Stimulated activated CD4-positive, alpha-beta T cell treated with anti-CD3 and anti-CD28 coated beads, Interleukin-2, amount 100 ng/mL, for 48 hours (primary cell): ENCODE measurements at places on chromosomes 1 and 21.

- no peak for DNase-seq
Observed at GRCh38 chr1:59900640-59901039, 25.9 kb downstream of the CYP2J2 start.

DNA sequence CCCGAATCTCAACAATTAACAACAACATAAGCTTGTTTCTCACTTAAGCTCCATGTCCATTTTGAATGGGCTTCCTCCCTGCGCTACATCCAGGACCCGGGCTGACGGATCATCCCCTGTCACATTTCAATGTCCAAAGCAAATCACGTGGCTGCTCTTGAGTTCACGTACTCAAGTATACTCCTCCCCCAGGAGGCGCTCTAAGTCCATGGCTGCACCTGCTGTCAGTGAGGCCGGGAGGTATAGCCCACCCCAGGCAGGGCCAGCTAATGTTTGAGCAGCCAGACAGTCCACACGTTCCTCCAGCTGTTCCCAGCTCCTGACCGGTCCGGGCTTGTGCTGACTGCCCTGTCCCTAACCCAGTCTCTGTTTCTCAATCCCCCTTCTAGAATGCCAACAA, 220.8 kb downstream of the SLC35F3 start:
- peak; percentile 48 for DNase-seq

- DNase-seq, result no peak
Observed at GRCh38 chr1:52007215-52008002, 16.9 kb upstream of the RAB3B start.

GRCh38 chr1:228736844-228737445, 1.7 kb downstream of the RHOU start:
- no peak for DNase-seq

DNA sequence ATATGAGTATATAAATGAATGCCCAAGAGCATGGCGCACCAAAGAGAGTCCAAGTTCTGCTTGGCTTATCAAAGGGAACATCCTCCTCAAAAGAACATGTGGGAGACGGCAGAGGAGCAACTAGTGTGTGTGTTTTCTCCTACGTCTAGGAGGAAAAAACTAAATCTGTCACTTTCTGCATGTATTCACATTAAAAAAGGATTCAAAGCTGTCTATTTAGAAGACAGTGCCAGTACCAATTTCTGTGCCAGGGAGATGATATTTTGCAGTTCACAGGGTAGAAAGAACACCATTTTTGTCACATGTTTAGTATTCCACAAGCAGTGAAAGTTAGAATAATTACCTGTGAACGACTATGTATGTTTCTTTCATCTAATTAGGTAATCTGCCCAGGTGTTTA, 42.5 kb upstream of the IFNAR2 start:
- DNase-seq, result no peak

DNA sequence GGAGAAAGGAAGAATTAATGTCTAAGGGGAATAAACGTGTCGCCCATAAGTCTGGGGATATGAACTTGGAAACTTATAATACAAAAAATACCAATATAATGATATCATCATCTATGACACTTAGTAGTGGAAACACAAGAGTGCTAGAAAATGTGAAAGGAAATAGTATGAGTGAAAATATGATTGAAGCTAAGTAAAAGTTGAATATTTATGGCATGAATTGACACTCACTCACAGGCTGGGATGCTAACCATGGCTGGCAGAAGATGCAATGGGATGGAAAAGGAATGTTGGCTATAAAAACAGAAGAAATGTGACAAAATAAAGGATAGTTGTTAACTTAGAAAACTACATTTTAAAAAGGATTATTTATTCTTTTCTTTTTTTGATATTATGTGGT, 120.1 kb downstream of the XPR1 start:
- no peak for DNase-seq

- DNase-seq, result no peak
Observed at GRCh38 chr1:56808410-56808809, 10.8 kb downstream of the FYB2 start.

DNA sequence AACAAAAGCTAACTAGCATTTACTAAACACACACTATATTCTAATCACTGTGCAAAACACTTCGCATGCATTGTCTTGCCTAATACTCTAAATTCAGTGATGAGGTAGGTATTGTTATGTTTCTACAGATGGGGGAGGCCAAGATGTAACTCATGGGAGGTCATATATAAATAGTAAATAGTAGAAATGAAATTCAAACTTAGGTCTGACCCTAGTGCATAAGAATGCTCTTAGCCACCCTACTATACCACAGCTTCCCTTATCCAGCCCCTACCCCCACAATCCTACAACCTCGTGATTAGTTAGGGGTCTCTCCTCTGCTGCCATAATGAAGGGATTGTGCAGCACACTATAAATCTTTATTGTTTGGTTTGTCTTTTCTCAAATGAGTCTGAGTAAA, 3.3 kb downstream of the PFDN2 start:
- DNase-seq, result no peak

- no peak for DNase-seq
Observed at GRCh38 chr1:94383966-94384408, 34.2 kb upstream of the ABCD3 start.

- DNase-seq, result no peak
Observed at GRCh38 chr1:37944086-37944763, 2.6 kb downstream of the INPP5B start.

DNA sequence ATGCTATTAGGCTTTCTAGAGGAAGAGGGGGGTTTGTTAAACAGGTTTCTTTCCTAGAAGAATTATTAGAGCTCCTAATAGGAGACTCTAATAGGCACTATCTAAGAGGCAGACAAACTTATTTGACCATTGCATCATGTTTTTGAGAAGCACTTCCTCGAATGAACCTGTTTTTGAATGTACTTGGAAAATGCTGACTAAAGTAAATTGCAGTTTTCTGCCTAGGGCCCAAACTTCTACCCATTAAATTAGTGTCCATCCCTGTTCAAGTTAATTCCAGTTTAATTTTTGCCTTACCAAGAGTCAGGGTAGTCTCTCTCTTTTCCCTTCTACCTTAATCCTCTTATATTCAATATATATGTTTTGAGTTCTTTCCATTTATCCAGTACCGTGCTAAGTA, 1029.6 kb downstream of the TTLL7 start:
- DNase-seq, result no peak

DNA sequence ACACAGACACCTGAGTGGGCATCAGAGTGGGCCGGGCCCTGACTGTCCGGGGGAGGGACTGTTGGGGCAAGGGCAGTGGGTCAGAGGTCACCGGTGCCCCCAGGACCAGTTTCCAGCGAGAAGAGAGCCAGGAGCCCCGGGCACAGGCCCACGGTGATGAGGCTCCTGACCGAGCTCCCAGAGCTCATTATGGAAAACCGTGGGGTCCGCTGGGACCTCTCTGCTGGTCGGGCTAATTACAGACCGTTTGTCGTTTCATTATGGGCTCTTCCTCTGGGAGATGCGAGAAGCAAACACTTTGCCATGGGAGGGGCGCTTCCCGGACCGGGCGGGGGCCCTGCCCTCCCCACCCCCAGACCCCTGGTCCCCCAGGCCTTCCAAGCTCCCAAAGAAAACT, 12.0 kb upstream of the TTLL10 start:
- no peak for DNase-seq

- no peak for DNase-seq
Observed at GRCh38 chr1:90387805-90388204, 329.3 kb downstream of the BARHL2 start.

DNA sequence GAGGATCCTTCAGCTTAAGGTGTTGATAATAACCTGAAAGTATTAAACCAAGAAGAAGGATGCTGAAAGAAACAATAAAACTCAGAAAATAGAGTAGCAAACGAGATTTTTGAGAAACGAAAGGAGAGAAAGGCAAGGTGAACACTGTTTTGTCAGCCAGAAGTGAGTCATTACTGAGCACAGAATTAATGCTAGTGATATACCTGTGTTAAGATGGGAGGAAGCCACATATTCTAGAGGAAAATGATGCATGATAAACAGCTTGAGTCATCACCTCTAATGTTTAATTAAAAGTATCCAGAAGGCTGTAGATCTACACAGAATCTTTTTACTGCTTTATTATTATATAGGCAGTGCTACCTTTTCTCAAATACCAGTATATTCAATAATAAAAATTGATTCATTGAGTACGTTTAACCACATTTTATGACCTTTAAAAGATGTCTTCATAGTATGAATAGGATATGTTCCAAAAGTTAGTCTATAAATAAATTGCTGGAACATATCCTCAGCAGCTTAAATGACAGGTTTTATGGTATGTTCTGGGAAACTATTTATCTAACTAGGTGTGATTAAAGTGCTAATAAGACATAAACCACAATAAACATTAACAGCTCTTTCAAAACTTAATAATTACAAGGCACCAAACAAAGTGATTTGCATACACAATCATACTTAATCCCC, 10.3 kb downstream of the SH3GLB1 start:
- DNase-seq, result no peak

- no peak for DNase-seq
Observed at GRCh38 chr1:152924191-152924590, 15.8 kb downstream of the IVL start.

GRCh38 chr1:39104158-39105060, 78.3 kb downstream of the NDUFS5 start:
- no peak for DNase-seq

DNA sequence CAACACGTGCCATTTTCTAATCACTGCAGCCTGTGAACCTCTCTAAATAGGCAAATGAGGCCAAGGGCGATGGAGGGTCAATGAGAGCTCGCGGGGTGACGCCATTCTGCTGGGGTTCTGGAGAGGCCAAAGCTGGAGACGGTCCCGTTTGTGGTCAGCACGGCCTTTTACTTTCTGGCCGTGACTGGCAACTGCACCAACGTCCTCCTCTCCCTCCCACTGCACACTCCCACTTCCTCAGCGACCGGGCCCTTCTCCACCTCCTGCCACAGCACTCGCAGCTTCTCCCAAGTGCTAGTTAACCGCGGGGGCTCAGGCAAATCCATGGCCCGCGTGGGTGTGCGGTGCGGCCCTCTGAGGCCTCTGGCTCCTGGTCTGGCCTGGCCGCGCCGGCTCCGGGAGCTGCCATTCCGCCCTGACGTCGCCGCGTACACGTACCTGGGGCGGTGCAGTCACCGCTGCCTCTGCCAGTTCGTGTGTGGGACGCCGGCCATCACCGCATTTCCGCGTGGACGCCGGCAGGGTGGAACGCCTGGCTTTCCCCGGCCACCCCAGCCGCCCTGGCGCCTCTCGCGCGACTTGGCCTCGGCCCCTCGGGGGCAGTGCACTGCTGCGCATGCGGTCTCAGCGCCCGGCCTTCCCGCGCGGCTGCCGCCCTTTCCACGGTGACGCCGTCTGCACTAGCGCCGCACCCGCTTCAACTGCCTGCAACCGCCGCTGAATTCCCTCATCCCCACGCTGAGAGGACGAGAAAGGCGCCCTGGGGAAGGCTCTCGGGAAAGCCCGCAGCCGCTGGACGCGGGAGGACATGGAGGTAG, 18.2 kb downstream of the OR2C3 start:
- DNase-seq, result no peak

GRCh38 chr1:156999596-157000320, 45.8 kb downstream of the ARHGEF11 start:
- no peak for DNase-seq

- DNase-seq, result no peak
Observed at GRCh38 chr21:23876925-23877558, 1730.2 kb downstream of the MRPL39 start.

GRCh38 chr1:212977781-212978645, 27.7 kb downstream of the VASH2 start:
- DNase-seq, result no peak

GRCh38 chr1:66262208-66262963, 271.6 kb upstream of the SGIP1 start:
- no peak for DNase-seq

DNA sequence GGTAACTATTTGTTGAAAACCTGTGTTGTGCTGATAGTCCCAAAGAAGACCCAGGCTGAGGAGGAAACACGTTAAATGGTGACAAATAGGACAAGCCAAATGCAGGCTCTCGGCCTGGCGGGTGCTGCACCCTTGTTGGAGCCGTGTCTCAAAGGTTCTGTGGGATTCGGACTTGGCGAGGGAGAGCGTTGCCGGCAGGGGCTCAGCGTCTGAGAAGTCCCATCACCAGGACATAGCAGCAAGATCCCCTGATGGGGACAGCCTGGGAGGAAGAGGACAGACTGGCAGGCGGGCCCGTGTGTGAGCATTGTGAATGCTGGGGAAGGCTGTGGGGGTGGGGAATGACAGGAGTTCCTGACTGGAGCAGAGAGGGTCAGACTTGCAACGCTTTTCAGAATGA, 142.5 kb downstream of the PGBD5 start:
- no peak for DNase-seq

DNA sequence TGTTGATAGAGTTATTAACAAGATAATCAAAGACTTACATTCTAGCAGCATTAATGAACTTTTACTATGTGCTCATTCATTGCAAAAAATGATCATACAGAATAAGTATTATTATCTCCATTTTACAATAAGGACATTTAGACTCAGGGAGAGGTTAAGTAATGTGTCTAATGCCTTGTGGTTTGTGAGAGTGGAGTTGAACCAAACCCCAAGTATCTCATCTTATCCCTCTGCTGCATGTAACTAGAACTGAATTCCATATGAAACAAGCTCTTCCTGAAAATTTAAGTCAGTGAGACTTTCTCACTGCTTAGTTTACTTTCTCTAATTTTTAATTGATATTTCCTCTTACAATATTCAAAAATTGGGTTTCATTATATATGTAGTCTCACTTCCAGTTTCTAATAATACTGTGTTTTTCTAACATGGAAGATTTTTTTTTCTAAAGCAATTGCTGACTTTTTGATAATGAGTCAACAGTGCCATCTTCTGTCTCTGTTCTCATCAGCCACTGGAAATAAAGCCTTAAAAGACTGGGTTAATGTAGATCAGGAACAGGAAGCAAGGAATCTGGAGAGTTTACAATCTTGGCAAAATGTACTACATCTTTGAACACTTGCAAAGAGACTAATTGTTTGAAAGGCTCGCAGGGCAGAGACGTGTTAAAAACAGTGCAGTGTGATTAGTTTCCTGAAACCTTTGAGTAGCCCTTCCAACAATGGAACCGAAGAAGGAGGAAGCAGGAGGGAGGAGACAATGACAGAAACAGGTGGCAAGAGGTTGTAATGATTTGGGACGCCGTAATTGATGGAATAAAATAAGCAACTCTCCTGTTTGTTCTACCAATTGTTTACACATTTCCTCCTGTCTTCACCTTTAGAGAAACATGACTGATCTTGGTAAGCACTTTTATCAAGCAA, 567.6 kb downstream of the MRPL39 start:
- DNase-seq, result no peak

DNA sequence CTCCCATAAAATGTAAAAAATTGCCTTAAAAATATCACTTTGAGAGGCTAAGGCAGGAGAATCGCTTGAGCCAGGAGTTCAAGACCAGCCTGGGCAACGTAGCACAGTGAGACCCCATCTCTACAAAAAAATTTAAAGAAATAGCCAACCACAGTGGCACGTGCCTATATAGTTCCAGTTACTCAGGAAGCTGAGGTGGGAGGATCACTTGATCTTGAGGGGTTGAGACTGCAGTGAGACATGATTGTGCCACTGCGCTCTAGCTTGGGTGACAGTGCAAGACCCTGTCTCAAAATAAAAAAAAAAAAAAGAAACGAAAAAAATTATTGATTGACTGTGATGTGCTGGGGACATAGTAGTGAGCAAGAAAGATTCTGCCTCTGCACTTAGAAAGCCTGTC, 38.4 kb downstream of the PKN2 start:
- DNase-seq, result no peak

GRCh38 chr1:245000872-245001188, 136.5 kb upstream of the HNRNPU start:
- no peak for DNase-seq

- DNase-seq, result no peak
Observed at GRCh38 chr21:31408301-31409088, 64.4 kb upstream of the TIAM1 start.
